Activated T-helper 1 cell treated with anti-CD3 and anti-CD28 coated beads, Interleukin-12 subunit alpha, Interleukin-12 subunit beta, Interleukin-2, Interleukin-4 antibody, amounts not matched to agents 30 ng/mL and 10 ng/mL and 1 ng/mL, durations not matched to agents 14 hours and 24 hours and 36 hours (primary cell): ENCODE measurements at places on chromosomes 6 and 20. TPM values are rescaled to one million over a fixed set of nuclear protein-coding genes. Genes with fewer than 3 reads are reported as not detected.

ESR1 gene
- total RNA-seq, result 0.34 and 0.78 TPM in 2 replicates

GPX5 gene
- not detected in 2 replicates for total RNA-seq

GRCh38 chr6:15246666-15247499 lies 1.0 kb downstream of the JARID2 start:
- DNase-seq, result no peak

DNA sequence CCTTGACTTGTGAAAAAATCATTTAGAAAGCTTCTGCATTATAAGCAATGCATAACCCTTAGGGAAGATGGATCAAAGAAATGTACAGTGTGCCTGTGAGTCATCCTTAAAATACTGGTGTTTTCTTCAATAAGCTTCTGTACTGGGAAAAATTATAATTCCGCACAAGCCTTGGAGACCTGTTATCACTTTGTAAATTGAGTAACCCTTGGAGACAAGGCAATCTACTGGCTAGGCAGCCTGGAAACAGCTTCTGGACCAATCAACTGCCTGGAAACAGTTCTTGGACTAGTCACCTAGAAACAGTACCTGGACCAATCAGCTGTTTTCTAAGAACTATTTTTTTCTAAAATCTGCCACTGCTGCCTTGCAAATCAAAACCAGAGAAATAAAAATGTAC lies 25.8 kb upstream of the RNGTT start:
- no peak for DNase-seq

DNA sequence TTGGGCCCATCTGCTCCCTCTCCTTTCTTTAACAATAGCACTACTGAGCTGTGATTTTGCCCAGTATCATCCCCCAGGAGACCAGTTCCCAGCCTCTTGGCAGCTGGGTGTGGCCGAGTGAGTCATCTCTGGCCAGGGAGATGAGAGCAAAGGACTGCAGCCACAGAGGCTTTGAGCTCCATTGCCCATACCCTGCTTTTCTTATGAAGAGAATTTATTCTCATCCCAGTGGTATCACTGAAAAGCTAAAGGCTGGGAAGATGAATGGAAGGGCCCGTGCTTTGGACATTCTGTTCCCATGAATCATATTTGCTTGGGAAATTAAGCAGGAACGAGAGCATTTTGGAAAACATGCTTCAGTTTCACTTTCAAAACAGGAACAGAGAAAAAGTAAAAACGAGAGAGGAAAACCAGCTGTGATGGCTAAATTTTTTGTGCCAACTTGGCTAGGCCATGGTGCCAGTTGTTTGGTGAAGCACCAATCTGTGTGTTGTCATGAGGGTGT lies 14.9 kb downstream of the CST3 start:
- DNase-seq, result no peak

GRCh38 chr20:51831866-51832265 lies 29.5 kb upstream of the SALL4 start:
- no peak for DNase-seq

DNA sequence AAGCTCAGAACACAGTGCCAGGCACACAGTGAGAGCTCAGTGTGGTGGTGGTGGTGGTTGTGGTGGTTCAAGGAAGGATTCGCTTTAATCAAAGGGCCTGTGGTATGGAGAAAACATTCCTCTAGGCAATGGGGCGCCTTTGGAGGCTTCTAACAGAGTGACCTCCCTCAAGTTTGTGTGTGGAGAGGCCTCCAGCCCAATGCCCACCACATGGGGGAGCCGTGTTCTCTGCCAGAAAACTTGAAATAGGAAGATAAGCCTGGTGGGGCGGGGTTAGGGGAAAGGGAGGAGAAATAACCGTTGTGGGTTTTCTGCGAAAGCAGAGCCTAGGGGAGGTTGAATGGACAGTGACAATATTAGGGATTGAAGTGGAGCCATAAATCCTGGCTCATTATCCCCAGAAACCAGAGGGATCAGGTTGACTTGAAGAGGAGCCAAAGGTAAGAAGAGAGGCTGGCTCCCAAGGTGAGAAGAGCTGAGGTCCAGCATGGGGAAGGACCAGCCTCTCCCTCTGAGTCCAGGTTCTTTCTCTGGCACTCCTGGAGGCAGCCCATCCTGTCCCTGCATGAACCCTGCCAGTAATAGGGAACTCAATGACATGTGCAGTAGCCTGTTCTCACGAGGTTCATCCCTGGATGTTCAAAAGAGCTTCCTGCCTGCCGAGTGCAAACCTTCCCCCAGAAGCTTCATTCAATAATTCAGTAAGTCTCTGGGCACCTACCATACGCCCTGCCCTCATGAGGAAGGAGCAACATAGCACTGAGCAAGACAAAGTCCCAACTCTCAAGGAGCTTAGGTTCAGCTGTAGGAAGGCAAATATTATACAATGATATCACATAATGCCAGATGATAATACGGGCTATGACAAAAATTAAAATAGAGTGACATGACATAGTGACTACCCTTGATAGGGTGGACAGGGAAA lies 51.4 kb downstream of the TGM2 start:
- no peak for DNase-seq

GRCh38 chr20:58307270-58307669 lies 2.2 kb upstream of the RAB22A start:
- DNase-seq, result no peak

DNA sequence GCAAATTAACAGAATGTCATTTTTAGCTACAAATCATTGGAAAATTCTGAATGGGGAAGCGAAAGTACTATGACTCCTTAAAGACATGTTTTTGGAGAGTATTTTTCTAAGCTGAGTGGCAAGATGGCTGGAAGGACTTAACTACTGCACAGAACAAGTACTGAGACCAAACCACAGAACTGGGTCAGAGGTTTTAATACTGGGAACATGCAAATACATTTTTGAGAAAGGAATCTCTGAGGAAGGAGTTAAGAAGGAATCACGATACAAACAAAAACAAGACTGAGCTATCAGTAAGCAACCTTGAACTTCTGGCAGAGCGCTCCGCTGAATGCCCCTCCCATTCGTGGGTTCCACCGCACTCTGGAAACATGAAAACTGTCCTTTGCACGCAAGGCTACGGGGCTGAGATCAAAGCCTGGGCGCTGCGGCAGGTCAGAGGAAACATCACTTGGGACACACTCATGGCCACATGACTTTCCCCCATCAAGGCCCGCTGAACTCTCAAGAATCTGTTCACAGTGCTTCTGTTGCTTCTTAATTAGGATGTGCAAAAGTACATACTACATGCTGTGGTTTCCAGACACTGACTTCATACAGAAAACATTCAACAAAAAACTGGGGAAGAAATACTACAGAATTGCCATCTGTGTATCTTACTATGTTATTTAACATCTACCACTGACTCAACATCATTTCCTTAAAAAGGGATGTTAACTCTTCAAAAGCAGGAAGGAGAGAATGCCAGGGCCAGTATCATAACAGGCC lies 27.8 kb downstream of the SLC23A2 start:
- DNase-seq, result peak; percentile 68

MAFB gene
- total RNA-seq, result 2.0 and 2.3 TPM in 2 replicates

GRCh38 chr6:22271081-22271480 lies 25.8 kb downstream of the PRL start:
- no peak for DNase-seq

- DNase-seq, result no peak
Measured at GRCh38 chr20:58646703-58647102, 4.4 kb upstream of the STX16 start.

GRCh38 chr6:134437376-134437775 lies 119.5 kb upstream of the SGK1 start:
- peak; percentile 16 for DNase-seq

BHLHE23 gene
- total RNA-seq, result not detected in 2 replicates

GRCh38 chr6:117165911-117166499 lies 99.4 kb upstream of the VGLL2 start:
- DNase-seq, result no peak

SEL1L2 gene
- not detected in 2 replicates for total RNA-seq

GZF1 gene
- total RNA-seq, result 10.6 and 12.6 TPM in 2 replicates

DNA sequence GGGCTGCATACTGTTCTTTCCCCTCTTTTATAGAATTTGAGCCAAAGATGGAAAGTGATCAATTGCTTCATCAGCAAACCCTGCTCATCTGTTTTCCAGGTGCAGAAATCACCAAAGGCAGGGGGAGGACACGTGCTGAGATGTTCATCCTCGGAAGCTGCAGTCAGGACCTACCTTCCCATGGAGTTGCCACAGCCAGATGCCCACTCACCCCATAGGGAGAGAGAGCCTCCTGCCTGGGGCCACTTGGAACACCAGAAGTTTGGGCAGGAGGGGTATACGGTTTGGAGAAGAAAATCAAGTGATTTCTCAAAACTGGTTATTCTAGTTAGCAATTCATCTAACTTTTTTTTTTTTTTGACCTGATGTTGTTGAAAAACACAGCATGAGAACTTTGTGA lies 5.3 kb upstream of the CST7 start:
- no peak for DNase-seq

GRCh38 chr6:139422105-139423036 lies 47.9 kb upstream of the CITED2 start:
- no peak for DNase-seq

ATP9A gene
- 19.6 and 20.6 TPM in 2 replicates for total RNA-seq

HLA-G gene
- 0.91 and 1.6 TPM in 2 replicates for total RNA-seq

STMND1 gene
- total RNA-seq, result not detected in 2 replicates

DNA sequence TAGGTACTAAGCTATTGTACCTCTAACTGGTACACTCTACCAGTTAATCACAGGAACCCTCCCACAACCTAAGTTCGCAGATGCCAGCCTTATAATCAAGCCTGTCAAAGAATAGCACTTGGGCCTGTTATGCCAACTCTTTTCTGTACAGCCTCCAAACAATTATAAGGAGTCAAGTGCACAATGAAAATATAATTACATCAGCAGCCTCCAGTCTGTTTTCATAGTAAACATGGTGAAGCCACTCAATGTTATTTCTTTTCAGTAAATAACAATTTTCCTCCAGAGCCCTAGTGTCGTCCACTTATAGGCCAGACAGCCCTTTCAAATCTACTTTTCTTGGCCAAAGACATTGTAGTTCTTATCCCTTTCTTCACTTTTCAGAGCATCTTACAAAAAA lies 82.7 kb upstream of the CARMIL1 start:
- no peak for DNase-seq

DNA sequence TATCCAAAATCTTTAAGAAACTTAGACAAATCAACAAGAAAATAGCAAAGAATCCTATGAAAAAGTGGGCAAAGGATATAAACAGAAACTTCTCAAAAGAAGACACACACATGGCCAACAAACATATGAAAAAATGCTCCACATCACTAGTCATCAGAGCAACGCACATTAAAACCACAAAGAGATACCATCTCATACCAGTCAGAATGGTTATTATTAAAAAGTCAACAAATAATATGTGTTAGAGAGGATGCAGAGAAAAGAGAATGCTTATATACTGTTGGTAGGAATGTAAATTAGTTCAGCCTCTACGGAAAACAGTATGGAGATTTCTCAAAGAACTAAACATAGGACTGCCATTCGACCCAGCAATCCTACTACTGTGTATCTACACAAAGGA lies 212.0 kb upstream of the DTNBP1 start:
- DNase-seq, result no peak

UNC5CL gene
- total RNA-seq, result 0.93 and 0.99 TPM in 2 replicates

DNA sequence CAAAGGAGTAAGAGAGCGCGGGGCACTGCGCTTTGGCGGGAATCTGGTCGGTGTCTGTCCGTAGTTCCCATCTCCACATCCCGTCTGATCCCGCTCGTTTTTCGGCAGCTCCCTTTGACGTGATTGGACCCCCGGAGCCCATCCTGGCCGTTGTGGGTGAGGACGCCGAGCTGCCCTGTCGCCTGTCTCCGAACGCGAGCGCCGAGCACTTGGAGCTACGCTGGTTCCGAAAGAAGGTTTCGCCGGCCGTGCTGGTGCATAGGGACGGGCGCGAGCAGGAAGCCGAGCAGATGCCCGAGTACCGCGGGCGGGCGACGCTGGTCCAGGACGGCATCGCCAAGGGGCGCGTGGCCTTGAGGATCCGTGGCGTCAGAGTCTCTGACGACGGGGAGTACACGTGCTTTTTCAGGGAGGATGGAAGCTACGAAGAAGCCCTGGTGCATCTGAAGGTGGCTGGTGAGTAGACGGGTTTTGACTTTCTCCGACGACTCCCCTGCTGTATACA lies 1.4 kb downstream of the BTN1A1 start:
- DNase-seq, result peak; percentile 5

- DNase-seq, result no peak
Measured at GRCh38 chr6:168226902-168227318, 92.7 kb downstream of the DACT2 start.

DNA sequence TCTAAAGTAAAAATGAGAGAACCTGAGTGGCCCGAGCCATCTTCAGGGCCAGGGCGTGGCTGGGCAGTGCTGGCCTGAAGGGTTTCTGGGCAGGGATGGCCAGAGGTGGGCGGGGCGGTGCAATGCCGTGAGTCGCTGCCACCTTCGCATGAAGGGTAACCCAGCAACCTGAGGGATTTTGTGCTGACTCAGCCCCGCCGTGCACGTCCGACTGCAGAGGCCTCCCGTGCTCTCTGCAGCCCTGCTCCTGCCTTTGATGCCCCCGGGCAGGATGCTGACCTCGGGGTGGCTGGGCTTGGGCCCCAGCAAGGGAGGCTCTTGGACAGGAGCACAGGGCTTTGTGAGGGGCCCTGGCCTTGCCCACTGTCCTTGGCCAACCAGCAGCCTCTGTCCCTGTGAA lies 81.7 kb upstream of the GATA5 start:
- no peak for DNase-seq

SLC2A10 gene
- total RNA-seq, result not detected in 2 replicates

DNA sequence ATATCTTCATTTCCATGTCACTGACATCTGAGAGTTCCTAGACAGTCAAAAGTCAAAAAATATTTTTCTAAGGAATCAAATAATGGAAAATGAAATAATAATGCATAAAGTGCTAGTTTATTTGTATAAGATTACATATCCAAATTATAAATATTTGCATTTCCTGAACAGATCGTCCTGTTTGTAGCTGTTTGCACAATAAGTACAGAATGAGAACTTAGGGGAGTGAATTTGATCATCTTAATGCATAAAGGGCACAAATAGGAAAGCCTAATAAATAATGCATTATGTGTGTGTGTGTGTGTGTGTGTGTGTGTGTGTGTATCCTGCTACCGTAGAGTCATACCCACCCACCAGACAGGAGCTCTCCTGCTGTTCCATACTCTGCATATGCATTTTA lies 521.0 kb upstream of the EPHA7 start:
- DNase-seq, result no peak

GRCh38 chr6:157049133-157049532 lies 272.0 kb downstream of the ARID1B start:
- no peak for DNase-seq

SLC16A10 gene
- 2.8 and 3.2 TPM in 2 replicates for total RNA-seq

MLN gene
- not detected in 2 replicates for total RNA-seq

EDN1 gene
- total RNA-seq, result 0.12 and 0.36 TPM in 2 replicates

- DNase-seq, result no peak
Measured at GRCh38 chr20:46709459-46710152, at the start of gene SLC2A10. Gene SLC2A10, plus strand, starts transcription at chr20:46709649. Its CDS starts 88 bp downstream, at chr20:46709737.

RSPO4 gene
- total RNA-seq, result not detected in 2 replicates
